Posterior vena cava (tissue), 2 donors: ENCODE measurements at places on chromosomes 3 and 15.

DNA sequence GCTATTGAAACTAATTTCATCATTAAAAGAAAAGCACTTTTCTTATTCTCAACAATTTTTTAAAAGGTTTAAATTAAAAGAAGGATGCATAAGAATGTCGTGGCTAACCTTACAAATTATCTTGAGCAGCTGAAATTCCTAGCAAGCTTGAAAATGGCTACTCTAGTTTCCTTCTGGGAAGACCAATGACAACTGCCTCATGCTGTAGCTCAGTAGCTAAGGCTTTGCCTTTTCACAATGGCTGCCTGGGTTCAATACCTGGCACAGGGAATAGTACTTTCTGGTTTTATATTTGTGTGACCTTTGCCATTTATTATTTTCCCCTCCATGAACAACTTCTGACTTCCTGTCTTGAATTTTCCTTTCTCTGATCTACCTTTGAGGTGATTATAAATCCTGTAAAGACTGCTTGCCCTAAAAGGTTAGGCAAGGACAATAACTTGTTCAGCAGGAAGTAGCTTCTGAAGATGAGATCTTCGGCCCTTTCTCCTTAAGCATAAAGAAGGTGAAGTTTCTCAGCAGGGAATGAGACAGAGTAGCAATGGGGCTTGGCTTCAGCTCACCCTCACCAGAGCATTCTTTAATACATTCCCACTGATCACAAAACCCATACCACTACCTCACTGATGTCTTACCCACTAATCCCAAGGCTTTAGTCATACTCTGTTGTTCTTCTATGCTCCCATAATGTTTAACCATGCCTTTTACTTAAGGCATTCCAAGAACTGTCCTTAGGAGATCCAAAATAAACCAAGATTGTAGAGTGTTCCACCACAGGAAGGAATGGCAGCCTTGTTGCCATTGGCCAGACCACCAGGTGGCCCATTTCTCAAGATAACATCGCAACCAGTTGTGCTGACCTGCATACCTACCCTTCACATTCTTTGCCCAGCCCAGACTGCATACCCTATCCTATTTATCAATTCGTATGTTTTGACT lies 276.8 kb downstream of the ULK4 start:
- DNase-seq, result no peak

- DNase-seq, result no peak
These were observed 121.9 kb upstream of the DPH6 start for GRCh38 chr15:35667908-35668307.

- DNase-seq, result peak; percentile 58
These were observed 36.1 kb downstream of the KLHL25 start for GRCh38 chr15:85758655-85758978.

GRCh38 chr3:37646865-37647264 lies 214.8 kb upstream of the CTDSPL start:
- no peak for DNase-seq

GRCh38 chr15:25250906-25251622 lies 187.8 kb downstream of the UBE3A start:
- peak; percentile 68 for DNase-seq
